Pons (tissue), 1 donor: ENCODE measurements at places on chromosomes 2 and 18.

- DNase-seq = no peak
These were observed 148.3 kb upstream of the KLHL14 start for GRCh38 chr18:32920796-32921787.

GRCh38 chr2:220036431-220036830 is 409.0 kb downstream of the SLC4A3 start:
- DNase-seq = no peak

DNA sequence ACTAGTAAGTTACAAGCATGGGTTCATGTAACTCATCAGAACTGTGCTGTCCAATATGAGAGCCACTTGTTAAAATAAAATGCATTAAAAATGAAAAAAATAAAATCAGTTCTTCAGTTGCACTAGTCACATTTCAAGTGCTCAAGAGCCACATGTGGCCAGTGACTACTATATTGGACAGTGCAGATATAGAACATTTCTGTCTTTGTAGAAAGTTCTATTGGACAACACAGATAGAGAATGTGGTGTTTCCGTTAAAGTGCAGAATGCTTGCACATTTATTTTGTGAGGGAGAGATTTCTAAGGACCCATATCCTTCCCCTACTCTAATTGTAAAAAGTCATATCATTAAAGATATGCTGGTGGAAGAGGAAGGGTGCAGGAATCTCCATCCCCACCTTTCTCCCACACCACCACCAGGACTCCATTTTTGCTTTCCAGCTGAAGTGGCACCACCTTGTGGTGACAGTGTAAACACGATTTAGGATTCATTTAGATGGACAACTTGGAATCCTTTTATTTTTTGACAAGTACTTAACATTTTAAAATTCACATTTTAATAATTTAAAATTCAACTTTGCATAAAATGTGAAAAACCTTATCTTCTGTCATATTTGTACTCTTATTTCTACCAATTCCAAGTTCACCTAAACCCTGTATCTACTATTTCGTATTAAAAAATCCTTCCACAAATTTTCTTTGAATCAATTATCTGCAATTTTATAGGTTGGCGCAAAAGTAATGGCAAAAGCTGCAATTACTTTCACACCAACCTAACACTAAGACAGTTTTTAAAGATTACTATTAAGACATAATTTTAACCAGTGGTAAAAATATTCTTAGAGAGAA is 9.4 kb upstream of the CD302 start:
- DNase-seq = peak; percentile 59

DNA sequence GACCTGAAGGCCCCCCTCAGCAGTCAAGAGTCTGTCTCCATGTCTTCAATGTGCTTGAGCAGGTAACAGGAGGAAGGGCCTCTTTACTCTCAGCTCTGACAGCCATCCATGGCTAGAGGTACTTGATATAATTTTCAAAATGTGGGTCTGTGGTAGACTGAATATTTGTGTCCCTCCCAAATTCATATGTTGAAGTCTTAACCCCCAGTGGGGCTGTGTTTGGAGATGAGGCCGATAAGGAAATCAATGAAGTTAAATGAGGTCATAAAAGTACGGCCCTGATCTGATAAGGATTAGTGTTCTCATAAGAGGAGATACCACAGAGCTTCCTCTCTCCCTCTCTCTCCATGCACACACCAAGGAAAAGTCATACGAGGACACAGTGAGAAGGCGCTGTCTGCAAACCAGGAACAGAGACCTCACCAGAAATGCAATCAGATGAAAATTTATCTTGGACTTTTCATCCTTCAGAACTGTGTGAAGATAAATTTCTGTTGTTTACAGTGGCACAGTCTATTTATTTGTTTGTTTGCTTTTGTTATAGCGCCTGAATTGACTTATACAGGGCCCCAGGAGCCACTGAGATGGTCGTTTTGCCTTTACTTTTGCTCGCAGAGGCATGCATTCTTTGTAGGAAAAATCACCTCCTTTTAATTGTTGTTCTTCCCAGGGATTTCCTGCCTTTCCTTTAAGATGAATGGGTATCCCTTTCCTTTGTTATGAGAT is 274.8 kb upstream of the TRIB2 start:
- DNase-seq = no peak

GRCh38 chr2:58155160-58155778 is 85.9 kb downstream of the FANCL start:
- no peak for DNase-seq
